ENCODE measurements at places on chromosomes 13 and 19.

DNA sequence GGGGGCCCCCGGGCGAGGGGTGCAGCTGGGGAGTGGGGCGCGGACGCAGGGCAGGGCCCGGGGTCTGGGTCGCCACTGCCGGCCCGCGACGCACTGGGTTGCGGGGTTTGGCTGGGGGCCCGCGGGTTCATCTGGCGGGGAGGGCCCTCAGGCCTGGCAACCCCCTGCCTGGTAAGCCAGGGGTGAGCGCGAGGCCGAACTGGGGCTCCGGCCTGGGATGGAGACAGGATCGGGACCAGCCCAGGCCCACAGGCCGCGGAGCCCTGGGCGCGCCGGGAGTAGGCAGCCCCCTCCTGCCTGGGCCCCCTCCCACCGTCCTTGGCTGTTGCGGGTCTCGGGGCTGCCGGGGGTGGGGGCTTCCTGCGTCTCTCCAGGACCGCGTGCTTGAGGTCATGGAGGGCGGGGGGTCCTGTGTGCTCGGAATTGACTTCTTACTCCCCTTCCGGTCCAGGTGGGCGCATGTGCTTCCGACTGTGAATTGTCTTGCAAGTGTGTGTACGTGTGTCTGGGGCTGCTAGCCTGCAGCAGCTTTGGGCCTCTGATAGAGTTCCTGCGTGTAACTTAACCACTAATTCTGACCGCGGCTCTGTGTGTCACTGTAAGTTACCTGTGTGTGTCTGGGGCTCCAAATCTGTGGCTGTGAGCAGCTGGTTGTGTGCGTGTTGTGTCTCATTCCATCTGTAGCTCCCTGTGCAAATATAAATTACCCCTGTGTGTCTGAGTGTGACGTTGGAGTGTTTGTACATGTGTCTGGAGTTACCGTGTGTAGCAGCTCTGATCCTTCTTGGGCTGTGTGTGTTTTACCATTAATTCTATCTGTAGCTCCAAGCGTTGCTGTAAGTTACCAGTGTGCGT is 751 bp downstream of the GRAMD1A start:
- peak; percentile 34 for DNase-seq

DNA sequence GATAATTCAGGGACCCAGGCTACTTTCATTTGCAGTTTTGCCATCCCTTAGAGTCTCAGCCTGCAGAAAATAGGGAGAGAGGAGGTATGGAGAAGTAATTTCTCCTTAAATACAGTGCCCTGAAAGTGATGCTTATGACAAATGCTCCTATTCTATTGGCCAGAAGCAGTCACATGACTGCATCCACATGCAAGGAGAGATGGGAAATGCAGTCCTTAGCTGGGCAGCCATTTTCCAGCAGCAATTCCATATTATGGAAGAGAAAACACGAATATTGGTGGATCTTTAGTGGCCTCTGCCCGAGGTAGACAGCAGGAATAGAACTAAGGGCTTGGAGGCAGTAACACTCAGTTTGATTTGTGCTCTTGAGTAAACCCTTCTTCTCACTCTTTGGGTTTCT is 39.4 kb downstream of the VAV1 start:
- no peak for DNase-seq

DNA sequence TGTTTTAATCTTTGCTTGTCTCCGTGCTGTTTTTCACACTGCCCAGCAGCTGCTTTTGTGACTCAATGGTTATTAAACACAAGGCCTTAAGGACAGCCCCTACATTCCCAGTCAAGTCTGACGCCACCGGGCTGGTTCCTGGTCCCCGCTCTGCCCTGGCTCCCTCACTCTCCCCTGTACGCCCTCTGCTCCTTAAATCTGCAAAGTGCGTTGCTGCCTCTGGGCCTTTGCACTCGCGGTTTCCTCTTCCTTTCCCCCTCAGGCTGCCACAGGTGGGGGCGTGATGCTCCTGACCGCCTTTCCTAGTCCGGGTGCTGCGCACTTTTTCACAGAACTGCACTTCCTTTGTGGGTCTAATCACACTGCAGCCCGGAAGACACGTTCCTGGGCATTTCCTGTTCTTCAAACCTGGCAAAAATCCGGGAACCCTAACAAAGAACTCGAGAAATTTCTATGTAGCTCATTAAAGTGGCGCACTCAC is 25.6 kb downstream of the NOSIP start:
- DNase-seq = no peak

GRCh38 chr19:36114721-36115452 is at the start of gene POLR2I:
Gene POLR2I, minus strand, starts transcription at chr19:36114875. Its CDS starts 19 bp downstream, at chr19:36114856.
- DNase-seq = peak; percentile 87

- DNase-seq = no peak
These were observed 8.6 kb downstream of the C19orf25 start for GRCh38 chr19:1470305-1471009.

- DNase-seq = no peak
These were observed 476.7 kb downstream of the RFC3 start for GRCh38 chr13:34294483-34295129.

DNA sequence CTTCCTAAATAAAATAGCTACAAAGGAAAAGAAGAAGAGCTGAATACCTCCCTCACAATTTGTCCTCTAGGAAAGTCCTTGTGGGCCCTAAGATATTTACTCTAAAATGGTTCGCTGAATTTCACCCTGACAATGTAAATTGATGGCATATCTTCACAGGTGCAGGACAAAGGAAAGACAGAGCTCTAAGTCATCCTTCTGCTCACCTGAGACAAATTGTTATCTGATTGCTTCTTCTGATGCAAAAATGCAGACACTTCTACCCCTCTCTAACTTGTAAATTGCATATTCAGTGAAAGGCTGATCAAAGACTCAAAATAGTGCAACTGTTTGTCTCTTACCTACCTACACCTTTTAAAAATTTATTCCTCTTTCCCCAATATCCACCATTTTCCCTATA is 747.2 kb upstream of the PRR20A start:
- no peak for DNase-seq

- DNase-seq = no peak
These were observed 9.3 kb upstream of the GTF3A start for GRCh38 chr13:27415116-27415515.

- DNase-seq = no peak
These were observed 582.2 kb downstream of the FGF9 start for GRCh38 chr13:22253107-22253506.

DNA sequence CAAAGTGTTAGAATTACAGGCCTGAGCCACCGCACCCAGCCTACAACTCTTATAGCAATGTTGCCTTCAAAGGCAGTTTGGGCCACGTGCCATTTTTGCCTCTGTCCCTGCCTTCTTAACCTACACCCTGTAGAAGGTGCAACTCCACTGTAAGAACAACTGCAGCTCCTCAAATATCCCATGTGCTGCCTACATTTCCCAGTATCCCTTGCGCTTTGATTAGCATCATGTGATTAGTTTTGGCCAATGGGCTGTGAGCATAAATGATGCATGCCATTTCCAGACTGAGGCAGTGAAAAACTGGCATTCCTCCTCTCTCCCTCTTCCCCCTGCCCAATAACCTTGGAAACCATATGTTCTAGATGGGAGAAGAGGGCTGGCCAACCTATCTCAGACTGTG is 75.2 kb upstream of the MRI1 start:
- no peak for DNase-seq

DNA sequence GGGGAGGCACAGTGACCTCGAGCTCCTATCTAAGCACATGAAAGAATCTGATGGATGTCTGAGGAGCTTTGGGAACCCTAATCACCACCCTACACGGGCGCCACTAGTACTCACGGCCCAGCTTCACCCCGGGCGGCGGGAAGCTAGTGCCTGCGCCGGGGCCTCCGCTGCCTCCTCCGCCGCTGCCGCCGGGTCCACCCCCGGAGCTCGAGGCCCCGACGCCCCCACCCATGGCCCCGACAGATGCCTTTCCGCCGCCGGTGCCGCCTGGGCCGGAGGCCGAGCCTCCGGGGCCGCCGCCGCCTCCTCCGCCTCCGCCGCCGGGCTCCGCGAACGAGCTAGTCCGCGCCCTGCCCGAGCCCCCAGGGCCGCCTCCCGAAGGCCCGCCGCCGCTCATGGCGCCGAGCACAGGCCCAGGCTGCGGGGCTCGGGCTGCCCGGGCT is 312 bp downstream of the GSK3A start:
- no peak for DNase-seq

- DNase-seq = no peak
These were observed 468.4 kb downstream of the FOXO1 start for GRCh38 chr13:40197936-40198595.

DNA sequence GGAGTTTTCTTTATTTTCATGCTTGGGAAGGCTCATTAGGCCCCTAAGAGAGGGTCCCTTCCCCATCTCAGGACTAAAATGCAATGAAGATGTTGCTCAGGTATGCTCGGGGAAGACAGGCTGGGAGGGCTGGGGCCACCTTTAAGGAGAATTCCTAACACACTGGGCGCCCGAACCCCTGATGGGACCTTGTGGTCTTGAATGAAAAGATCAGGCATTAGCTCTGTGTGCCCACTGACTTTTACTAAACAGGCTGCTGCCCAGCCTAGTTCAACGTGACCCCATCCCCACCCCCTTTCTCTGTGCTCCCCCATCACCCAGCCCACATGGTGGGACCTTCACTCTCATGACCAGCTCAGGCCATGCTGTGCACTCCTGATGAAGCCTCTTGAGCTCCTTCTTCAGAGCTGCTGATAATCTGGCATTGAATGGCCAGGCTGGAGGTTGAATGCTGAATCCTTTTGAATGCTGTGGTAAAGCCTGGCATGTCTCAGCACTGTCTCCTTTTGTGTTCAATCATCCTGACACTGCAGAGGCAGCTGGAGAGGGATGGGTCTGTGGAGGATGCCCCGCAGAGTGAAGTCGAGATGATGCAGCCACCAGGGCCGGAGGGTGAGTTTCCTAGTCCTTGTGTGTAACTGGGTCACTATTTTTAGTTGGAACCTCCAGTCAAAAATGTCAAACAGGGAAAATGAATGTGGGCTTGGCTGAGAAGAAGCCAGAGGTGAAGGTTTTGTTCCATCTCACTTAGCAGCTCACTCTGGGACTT is 209.1 kb downstream of the UQCRFS1 start:
- no peak for DNase-seq

GRCh38 chr13:61531383-61532065 is 115.9 kb upstream of the PCDH20 start:
- no peak for DNase-seq

GRCh38 chr13:36921631-36922301 is 1.7 kb upstream of the SMAD9 start:
- DNase-seq = no peak

- DNase-seq = no peak
These were observed 5.1 kb downstream of the NOTCH3 start for GRCh38 chr19:15195371-15196334.
